ENCODE measurements at places on chromosomes 6 and 20. TPM values are rescaled to one million over a fixed set of nuclear protein-coding genes. Genes with fewer than 3 reads are reported as not detected.

The SAMD5 gene
- polyA plus RNA-seq = 28.6 TPM

GRCh38 chr6:13431059-13431656 lies 56.2 kb downstream of the GFOD1 start:
- no peak for DNase-seq

The OXT gene
- polyA plus RNA-seq = not detected

- DNase-seq = no peak
These were observed 88.1 kb downstream of the CEP162 start for GRCh38 chr6:84139311-84139710.

GRCh38 chr6:135814043-135814442 lies 37.5 kb upstream of the PDE7B start:
- DNase-seq = no peak

The ZBTB46 gene
- polyA plus RNA-seq = 11.7 TPM

The HMGCLL1 gene
- polyA plus RNA-seq = 11.9 TPM

- DNase-seq = no peak
These were observed 79.7 kb upstream of the SYNDIG1 start for GRCh38 chr20:24389686-24390085.

- no peak for DNase-seq
These were observed 103.0 kb upstream of the PDE10A start for GRCh38 chr6:165766026-165766425.

DNA sequence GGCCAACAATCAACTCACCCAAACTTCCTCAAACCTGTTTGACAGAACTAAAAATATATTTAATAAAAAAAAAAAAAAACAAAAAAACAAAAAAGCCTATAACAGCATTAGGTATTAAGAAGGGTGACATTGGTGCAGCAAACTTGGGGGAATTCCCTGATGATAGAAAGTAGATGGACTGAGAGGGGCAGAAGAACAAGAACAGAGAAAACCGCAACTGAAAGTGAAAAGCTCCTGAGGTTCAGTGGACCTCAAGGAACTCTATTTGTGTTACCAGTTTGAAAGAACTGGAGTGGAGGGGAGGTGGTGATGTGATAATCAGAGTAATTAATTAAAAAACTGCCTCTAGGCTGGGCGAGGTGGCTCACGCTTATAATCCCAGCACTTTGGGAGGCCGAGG lies 53.8 kb downstream of the MACROD2 start:
- no peak for DNase-seq

The CDSN gene
- not detected for polyA plus RNA-seq

GRCh38 chr6:23175391-23175790 lies 606.0 kb downstream of the HDGFL1 start:
- no peak for DNase-seq

The DCDC2 gene
- 12.2 TPM for polyA plus RNA-seq

DNA sequence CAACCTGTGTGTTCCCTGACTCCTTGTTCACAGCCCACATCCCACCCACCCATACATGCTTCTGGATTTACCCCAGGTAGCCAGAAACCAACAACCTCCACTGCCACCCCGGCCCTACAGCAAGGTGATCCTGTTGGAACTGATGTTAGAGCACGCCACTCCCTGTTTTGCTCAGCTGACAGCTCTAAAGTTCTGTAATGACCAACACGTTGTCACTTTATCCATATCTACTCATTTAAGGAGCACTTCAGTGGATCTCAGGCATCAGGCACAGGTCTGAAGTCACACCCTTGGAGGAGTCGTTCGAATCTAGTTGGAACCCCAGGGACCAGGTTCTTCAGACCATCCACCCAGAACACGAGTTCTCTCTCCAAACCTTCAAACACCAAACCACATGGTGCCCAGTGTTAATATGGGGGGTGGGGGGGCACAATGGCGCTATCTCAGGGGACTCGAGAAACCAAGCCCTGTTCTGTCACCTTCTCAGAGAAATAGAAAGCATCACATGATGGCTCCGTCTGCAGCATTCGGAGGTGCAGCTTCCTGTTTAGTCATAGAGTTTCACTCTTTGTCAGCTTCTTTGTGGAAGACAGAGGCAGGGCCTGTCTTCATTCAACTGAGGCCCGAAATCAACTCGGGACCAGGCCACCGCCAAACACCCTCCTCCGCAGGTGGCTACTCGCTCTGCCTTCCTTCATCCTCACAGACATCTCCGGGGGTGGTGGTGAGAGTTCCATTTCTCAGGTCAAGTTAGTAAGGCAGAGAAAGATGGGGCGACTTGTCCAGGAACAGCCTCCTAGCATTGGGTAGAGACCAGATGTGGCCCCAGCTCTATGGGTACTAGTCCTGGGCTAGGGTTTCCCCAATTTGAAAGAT lies 142.2 kb downstream of the NFATC2 start:
- no peak for DNase-seq

GRCh38 chr6:8549074-8549790 lies 113.9 kb upstream of the SLC35B3 start:
- peak; percentile 72 for DNase-seq

The ATXN1 gene
- polyA plus RNA-seq = 25.1 TPM

The CLDN20 gene
- polyA plus RNA-seq = 3.3 TPM

DNA sequence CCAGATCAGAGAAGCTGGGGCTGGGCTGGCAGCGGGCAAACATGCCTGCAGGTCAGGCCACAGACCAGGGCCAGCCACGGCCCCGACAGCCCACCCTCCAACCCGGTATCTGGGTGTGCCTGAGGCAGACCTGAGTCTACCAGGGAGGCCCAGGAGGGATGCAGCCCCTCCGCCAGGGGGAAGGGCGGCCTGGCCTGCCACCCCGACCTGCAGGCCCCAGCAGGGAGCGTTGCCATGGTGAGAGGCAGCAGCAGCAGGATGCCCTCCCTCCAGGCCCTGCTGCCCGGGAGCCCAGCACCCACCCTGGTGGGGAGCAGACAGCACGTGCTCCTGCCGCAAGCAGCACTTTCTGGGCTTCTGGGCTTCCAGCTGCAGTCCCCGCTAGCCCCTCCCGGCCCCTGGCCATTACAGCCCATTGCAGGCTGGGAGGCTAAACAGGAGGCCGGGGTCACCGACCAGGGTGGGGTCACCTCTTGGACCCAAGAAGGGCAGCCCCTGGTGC lies 3.8 kb upstream of the EEF1A2 start:
- DNase-seq = no peak

The TMX4 gene
- 18.3 TPM for polyA plus RNA-seq

- peak; percentile 4 for DNase-seq
These were observed 238.1 kb upstream of the IRAK1BP1 start for GRCh38 chr6:78629154-78629721.

The GLP1R gene
- polyA plus RNA-seq = 1.0 TPM

DNA sequence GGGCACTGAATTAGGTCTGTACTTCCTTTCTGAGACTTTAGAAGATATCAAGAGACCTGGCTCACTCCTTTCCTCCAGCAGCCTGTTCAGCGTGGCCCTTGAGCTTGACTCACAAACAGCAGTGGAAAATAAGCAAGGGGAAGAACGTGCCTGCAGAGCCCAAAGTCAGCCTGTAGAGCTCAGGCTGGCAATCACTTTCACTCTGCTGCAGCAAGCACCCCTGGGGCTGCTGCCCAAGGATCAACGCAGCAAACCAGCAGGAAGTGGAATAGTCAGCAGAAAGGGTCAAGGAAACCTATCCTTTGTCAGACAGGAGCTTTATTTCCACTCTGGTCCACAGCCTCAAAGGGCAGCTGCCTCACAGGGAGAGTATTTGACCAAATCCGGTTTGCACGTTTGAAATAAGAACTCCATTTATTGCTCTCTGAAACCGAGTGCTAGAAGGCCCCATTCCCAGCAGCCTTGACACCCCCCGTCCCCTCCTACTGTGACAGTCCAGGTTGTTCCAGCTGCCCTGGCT lies 77.4 kb downstream of the PRDM1 start:
- DNase-seq = peak; percentile 10

DNA sequence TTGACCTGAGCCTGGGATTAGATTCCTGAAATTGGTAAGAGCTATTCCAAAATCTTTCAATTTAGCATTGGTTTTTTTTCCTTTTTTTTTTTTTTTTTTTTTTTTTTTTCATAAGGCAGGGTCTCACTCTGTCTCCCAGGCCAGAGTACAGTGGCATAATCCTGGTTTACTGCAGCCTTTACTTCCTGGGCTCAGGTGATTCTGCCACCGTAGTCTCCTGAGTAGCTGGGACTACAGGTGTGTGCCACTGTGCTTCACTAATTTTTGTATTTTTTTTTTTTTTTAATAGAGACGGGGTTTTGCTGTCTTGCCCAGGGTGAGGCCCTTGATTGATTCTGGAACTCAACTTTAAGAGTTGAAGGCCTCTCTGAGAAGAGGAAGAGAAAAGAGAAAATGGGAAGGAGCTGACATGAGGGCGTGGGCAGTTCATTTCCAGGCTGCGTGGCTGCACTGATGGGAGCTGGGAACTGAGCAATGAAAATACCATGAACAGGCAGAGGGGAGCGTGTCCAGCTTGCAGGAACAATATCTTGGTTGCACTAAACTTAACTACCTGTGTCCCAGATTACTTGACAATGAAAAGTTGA lies 24.6 kb downstream of the KDM1B start:
- no peak for DNase-seq

GRCh38 chr6:117776441-117776840 lies 101.2 kb downstream of the NUS1 start:
- no peak for DNase-seq

GRCh38 chr6:156131221-156131903 lies 645.8 kb upstream of the ARID1B start:
- no peak for DNase-seq

GRCh38 chr6:3328145-3328544 lies 69.4 kb downstream of the PSMG4 start:
- no peak for DNase-seq

- DNase-seq = no peak
These were observed 24.5 kb upstream of the OR2J2 start for GRCh38 chr6:29146179-29146578.
